Stimulated activated CD8-positive, alpha-beta memory T cell treated with anti-CD3 and anti-CD28 coated beads, Interleukin-7, amount 100 ng/mL, for 1 hour (primary cell): ENCODE measurements at places on chromosomes 12 and 14.

GRCh38 chr12:109247831-109248654, 61.0 kb downstream of the FOXN4 start:
- DNase-seq: no peak

- DNase-seq: no peak
Observed at GRCh38 chr12:4144676-4145075, 128.9 kb upstream of the CCND2 start.

DNA sequence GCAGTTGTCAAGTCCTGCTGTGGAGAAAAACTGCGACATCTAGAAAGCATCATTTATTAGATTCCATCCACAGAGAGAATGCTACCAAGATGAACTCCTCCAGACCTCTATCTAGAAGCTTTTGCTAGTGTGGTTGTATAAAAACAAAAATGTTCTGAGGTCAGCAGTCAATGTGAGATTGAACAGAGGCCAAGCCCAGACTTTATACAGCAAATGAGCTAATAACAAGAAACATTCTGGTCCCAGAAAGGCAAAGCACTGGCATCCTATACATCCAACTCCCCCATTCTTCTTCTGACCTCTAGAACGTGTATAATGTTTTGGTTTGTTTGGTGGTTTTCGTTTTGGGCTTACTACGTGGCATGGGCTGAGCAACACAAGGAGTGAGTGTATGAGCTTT, 26.7 kb upstream of the RIN3 start:
- DNase-seq: no peak

DNA sequence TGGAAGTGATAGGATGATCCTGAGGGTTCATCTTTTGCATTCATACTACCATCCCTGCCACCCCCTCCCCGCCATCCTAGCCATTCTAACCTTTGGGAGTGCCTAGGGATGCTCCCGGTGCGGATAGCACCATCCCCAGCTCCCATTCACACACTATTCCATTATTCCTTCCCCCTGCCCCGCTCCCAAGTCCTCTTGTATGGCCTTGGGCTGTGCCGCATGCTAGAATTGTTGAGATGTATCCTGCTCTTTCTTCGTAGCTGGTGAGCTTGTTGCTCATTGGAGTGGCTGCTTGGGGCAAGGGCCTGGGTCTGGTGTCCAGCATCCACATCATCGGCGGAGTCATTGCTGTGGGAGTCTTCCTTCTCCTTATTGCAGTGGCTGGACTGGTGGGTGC, 644 bp downstream of the TSPAN31 start:
- DNase-seq: no peak

GRCh38 chr14:103391048-103391447, 5.8 kb downstream of the MARK3 start:
- DNase-seq: no peak

DNA sequence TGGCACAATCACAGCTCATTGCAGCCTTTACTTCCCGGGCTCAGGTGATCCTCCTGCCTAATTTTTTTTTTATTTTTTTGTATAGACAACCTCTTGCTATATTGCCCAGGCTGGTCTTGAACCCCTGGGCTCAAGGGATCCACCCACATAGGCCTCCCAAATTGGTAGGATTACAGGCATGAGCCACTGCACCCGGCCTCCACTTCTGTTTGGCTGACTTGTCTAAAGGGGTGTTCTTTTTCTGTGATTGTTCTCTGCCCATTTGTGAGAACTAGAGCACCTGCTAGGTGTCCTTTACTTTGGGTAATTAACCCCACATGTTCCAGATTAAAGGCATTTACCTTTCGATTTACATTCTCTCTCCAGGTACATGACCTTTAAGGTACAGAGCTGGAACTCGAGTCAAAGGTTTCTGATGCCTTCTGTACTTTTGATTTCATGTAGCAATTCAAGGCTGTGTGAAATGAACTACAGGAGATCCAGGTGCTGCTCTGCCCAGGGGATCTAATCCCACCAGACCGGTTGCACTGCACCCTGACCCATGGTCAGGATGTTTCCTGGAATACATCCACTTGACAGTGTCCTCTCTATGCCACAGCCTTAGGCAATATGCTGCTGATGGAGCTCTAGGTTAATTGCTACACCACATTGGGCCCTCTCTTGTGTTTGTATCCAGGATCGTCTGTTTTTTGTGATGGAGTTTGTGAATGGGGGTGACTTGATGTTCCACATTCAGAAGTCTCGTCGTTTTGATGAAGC, 163.6 kb downstream of the PRKCH start:
- no peak for DNase-seq

DNA sequence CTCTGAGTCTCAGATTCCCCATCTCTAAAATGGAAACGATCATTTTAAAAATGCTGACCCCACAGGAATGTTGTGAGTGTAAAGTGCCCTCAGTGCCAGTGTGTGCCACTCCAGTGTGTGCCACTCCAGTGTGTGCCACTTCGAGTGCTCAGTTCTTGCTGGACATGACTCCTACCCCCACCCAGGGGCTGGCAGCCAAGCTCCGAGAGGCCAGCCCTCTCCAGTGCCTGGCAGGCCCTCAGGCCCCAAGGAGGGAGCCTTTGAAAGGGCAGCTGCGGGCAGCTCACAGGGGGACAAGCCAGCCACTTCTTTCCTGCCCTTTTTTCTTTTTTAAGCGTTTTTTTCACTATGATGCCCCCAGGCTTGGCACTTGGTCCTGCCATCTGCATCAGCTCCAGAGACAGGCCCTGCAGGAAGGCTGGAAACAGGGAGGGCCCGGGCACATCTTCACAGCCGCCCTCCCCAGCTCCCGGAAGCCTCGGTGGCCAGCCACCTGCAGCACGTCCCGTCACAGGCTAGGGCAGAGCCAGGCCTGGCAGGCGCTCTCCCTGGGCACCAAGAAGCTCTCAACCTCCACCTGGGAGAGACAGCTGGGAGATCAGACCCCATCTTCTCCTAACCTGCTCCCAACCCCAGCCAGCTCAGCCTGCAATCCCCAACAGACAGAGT, 29.8 kb downstream of the NCOR2 start:
- DNase-seq: no peak

GRCh38 chr12:80590085-80590484, 117.3 kb upstream of the MYF6 start:
- DNase-seq: no peak

- DNase-seq: no peak
Observed at GRCh38 chr12:62375603-62376002, 91.0 kb upstream of the MON2 start.

DNA sequence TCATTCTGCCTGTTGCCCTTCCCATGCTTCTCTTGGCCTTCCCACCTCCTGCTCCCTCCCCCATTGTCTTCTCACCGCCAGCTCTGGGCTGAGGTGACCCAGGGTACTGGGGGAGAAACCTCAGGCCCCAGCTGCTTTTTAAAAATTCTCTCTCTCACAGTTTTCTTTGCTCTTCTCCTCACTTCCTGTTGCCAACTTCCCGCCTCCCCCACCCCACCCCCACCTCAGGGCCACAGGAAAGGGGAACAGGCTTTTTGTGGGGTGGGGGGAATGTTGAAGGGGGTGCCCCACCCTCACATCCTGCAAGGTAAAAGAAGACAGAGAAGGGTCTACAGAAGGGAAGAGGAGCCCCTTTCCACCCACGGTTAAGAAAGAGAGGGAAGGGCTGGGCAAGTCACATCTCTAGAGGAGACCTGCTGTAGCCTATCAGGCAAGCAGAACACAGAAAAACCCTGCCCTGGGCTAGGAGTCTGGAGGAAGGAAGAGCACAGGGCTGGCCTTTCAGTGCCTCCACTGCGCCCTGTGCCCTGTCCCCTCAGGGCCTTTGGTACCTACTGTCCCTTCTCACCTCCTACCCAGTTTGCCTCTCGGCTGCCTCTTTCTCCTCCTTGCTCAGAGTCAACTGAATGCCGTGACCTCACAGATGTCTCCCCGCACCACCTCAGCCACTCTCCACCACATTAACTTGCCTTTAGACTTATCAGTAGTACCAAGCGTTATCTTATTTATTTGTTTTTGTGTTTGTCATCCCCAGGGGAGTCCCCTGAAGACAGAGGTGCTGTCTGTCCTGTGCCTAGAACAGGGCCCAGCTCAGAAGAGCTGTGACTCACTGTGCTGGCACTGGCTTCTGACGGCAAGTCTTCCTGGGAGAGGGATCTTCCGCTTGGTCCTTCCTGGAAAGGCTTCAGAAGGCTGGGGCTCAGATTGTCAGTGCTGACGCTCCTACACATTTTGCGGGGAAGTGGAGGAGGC, 1.7 kb downstream of the ARHGAP9 start:
- no peak for DNase-seq

GRCh38 chr14:74522740-74523139, 29.2 kb downstream of the ISCA2 start:
- no peak for DNase-seq

DNA sequence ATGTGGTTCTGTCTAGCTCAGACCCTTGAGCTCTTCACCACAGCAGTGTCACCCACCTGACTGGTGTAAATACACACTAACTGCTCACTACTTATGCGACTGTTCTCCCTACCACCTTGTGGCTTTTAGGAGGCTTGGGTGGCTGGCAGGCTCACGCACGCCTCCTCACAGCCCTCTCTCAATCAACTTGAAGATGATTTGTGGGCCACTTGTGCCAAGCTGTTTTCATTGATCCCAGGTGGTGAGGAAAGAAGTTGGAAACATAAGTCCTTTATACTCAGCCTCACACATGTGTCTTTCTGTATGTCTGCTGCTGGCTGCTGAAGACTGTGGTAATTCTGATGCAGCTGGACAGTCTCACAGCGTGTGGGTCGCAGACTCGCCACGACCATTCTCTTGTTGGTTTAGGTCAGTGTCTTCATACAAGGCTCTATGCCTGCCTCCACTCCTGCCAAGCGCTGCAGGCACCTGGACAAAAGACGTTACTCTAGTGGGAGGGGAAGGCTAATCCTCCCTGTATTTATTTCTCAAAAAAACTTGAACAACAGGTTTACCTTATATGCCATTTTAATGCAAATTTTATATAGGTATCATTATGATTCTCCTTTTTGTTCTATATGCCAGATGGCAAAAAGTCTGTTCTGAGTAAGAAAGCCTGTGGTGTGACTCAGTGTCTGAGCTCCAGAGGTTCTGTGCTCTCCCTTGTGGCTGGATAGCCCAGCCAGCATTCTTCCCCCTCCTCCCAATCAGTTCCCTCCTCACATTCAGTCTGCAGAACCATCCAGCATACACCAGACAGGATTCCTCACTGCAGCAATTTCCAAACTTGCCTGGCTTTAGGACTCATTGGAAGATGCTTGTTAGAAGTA, 115.6 kb downstream of the DIP2B start:
- DNase-seq: no peak

- DNase-seq: no peak
Observed at GRCh38 chr14:95407354-95407753, 87.6 kb upstream of the CLMN start.

DNA sequence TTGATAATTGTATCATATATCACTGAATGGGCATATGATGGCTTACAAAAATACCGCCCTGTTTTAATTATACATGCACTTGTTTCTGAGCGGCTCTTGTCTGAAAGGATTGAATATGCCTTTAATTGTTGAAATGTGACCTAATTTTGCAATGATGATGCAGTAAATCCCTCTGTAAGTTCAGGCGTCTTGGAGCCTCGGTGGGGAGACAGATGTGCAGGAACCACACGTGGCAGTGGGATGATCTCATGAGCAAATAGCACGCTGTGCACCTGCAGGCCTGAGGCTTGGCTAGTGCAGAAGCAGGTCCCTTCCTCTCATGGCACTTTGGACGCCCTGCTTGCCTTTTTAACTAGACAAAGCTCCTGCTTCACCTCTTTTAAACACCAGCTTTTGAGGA, 49.3 kb upstream of the ASPG start:
- DNase-seq: no peak

- DNase-seq: no peak
Observed at GRCh38 chr12:29299633-29300032, 81.3 kb downstream of the ERGIC2 start.

DNA sequence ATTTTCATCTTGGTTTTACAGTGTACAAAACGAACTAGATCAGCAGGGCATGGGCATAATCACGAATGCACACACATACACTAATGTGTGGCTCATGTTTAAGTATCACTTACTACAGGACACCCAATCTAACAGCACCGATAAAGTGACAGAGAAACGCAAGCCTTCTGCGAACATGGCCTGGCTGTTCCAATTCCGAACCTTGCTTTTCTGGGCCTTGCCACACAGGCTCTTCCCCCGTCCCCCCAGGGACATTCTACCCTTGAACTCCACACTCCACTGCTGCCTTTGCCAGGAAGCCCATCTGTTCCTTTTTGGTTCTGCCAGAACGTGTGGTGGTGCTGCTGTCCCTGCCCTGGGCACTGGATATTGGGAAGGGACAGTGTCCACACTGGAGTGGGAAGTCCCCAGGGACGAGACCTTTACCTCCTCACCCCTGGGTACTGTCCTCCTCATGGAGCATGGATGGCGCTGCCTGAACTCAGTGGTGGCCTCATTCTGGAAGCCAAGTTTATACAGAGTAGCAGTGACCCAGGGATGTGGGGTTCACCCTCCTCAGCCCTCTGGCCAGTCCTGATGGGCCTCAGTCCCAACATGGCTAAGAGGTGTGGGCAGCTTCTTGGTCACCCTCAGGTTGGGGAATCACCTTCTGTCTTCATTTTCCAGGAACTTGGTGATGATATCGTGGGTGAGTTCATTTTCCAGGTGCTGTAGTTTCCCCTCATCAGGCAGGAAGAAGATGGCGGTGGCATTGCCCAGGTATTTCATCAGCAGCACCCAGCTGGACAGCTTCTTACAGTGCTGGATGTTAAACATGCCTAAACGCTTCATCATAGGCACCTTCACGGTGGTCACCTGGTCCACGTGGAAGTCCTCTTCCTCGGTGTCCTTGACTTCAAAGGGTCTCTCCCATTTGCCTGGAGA, 7.9 kb downstream of the SERPINA1 start:
- DNase-seq: no peak

DNA sequence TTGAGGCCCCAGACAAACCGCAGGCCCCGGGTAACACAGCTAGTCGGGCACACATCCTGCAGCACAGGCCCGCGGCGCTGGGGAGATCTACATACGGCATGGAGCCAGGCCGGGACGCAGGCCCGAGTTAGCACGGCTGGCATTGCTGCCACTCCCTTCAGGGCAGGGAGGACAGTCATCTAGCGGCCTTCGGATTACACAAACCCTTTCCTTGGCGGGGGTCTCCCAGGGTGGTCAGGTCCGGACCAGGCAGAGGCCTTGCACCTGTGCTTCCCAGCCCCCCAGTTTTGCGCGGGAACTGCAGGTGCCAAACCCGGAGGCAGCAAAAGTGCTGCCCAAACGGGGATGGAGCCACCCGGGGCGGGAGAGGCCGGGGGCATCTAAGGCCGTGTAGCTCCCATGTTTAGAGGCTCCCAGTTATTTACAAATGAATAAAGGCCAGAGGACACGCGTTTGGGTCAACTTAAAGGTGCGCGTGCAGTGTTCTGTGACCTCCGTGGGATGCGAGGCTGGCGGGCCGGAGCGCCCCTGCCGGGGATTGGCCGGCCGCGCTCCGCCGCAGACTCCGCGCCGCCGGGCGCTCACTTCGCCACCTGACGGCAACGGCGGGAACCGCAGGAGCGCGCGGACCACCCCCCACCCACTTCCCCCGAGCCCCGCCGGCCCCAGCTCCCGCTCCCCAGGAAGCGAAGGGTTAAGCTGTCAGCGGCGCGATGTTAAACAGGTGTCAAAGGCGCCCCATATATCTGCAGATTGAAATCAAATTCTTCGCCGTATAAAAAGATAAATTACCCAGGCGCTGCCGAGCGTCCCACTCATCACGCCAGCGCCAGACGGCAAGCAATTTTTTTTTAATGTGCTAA, 18.1 kb downstream of the VSX2 start:
- peak; percentile 38 for DNase-seq

- no peak for DNase-seq
Observed at GRCh38 chr14:22839159-22839779, 2.9 kb downstream of the MMP14 start.

- DNase-seq: no peak
Observed at GRCh38 chr14:35829449-35829848, 3.3 kb downstream of the BRMS1L start.

GRCh38 chr14:77805706-77806105, 5.8 kb downstream of the ADCK1 start:
- DNase-seq: no peak

GRCh38 chr12:118840399-118840798, 140.9 kb upstream of the SRRM4 start:
- no peak for DNase-seq
